ENCODE measurements at places on chromosomes 6 and 20. TPM values are rescaled to one million over a fixed set of nuclear protein-coding genes. Genes with fewer than 3 reads are reported as not detected.

CHRNA4 gene
- not detected for total RNA-seq

TEAD3 gene
- total RNA-seq: 7.2 TPM

MUC22 gene
- total RNA-seq: not detected

HLA-DPB1 gene
- total RNA-seq: 21.0 TPM

EDN3 gene
- not detected for total RNA-seq

DUSP15 gene
- total RNA-seq: 1.6 TPM

HLA-DQB1 gene
- not detected for total RNA-seq

PDYN gene
- total RNA-seq: not detected

REM1 gene
- 0.76 TPM for total RNA-seq

NEURL2 gene
- total RNA-seq: 2.7 TPM

OPRM1 gene
- total RNA-seq: not detected

IP6K3 gene
- not detected for total RNA-seq

TTLL9 gene
- total RNA-seq: 0.26 TPM

TNXB gene
- 41.1 TPM for total RNA-seq

COL11A2 gene
- 0.65 TPM for total RNA-seq

BEND6 gene
- 33.3 TPM for total RNA-seq

PGC gene
- total RNA-seq: not detected

GNAS-AS1 gene
- 0.39 TPM for total RNA-seq

RWDD2A gene
- total RNA-seq: 5.2 TPM

RBBP8NL gene
- not detected for total RNA-seq

SLC22A23 gene
- 8.8 TPM for total RNA-seq

MLN gene
- not detected for total RNA-seq

STAU1 gene
- 69.9 TPM for total RNA-seq

HEY2 gene
- total RNA-seq: 0.86 TPM

L3MBTL3 gene
- total RNA-seq: 8.9 TPM

ANKRD6 gene
- 21.1 TPM for total RNA-seq

TMEM242 gene
- total RNA-seq: 7.6 TPM

C20orf144 gene
- total RNA-seq: not detected

KCNG1 gene
- total RNA-seq: 1.1 TPM

CEP43 gene
- total RNA-seq: 19.3 TPM

OLIG3 gene
- total RNA-seq: not detected
